RPMI8226 (cell line): ENCODE measurements at places on chromosomes 13 and 19.
A peak's percentile ranks its signal among the peaks of the same experiment; 100 is the strongest.

DNA sequence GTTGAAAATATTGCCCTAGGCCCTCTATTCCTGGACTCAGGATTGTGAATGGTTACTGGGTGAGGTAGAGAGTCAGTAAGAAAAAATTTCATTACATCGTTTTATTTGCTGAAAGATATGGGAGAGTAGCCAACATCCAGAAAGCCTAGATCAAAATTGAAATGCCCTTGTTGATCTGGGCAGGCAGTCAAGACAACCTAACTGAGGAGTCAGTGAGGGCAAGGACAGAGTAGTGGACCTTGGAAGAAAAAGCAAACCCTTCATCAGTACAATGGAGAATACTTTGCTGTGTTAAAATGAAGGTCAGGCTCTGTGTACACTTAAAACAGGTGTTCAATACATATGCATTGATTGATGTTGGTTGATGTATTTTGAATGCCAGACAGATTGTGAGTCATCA lies 576.7 kb downstream of the OLFM4 start:
- DNase-seq: no peak

DNA sequence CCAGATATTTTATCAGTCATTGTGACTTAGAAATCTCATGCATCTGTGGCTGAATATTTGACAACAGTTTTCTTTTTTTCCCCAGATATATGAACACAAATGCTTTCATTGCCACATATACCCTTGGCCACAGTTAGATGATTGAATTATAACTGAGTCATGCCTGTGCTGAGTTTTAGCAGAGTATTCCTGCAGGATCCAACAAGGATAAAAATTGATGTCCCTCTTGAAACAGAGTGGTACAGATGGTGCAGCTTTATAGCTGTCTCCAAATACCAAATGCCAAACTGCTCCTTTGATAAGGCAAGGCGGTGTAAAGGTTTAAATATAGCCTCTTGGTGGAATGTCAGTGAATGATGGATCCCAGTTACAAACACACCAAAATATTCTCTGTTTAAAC lies 428.5 kb downstream of the GPC6 start:
- no peak for DNase-seq

DNA sequence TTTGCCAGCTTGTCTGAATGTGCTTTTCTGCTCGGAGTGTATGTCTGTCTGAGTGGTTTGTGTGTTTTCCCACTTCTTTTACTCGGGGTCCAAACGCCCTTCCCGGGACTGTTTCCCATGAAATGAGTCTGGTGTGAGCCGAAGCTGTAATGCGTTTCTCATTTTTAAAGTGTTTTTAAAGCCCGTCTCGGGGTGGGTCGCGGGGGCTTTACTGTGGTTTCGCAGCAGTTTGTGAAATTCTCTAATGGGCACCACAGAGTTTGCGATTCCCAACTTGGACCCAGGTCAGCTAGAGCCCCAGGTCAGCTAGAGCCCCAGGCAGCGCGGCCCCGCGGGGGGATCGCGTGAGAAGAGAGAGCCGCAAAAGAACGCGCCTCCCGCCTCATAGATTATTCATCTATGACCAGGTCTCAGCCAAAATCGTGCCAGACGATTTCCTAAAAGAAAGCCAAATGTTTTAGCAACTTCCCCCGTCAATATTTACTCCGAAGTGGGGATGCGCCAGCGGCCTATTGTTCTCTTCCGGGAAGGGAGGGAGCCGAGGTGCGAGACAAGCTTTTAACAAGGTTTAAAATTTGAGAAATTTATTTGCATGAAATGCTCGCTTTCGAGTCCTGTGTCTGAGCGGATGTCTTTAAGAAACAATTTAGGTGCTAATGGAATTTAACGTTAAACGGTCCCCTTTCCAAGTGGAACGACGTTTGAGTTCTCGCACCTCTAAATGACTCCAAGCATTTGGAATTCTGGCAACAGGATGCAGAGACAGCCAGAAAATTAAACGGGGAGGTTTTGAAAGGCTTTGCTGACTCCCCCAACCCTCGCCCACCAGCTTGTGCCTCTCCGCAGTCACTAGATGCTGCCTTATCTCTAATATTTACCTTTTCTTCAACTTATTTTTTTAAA lies 2.2 kb downstream of the ZIC2 start:
- DNase-seq: no peak

- DNase-seq: no peak
Observed at GRCh38 chr19:10686193-10686592, 15.0 kb upstream of the QTRT1 start.

- peak; percentile 8 for DNase-seq
Observed at GRCh38 chr13:38348861-38349389, 726 bp upstream of the UFM1 start.

DNA sequence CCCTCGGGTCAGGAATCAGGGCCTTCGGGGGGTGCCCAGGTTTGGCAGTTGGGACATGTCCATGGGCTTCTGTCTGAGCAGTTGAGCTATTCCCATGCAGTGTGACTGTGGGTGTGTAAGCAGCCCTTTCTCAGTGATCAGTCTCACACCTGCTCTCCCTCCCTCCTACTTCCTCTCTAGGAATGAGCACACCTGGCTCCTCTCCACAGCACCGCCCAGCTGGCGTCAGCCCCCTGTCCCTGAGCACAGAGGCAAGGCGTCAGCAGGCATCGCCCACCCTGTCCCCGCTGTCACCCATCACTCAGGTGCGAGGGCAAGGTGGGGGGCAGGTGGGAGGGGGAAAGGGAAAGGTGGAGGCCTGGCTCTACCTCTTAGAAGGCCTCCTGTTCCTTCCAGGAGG lies 25.9 kb downstream of the COMP start:
- DNase-seq: peak; percentile 82

- DNase-seq: no peak
Observed at GRCh38 chr19:56107626-56108351, 13.3 kb downstream of the ZNF787 start.
